ENCODE measurements at places on chromosomes 7 and 10. TPM values are rescaled to one million over a fixed set of nuclear protein-coding genes. Genes with fewer than 3 reads are reported as not detected.

- no peaks in the 10 kb centered on the region for H3K27me3 ChIP-seq
- H3K4me1 ChIP-seq: no peaks in the 10 kb centered on the region
- no peak overlapping the region for H3K27ac ChIP-seq
- H3K4me3 ChIP-seq: no peak overlapping the region
- no peaks in the 10 kb centered on the region for H3K36me3 ChIP-seq
- DNase-seq: no peak
Observed at GRCh38 chr7:1558841-1559625, 3.0 kb upstream of the TMEM184A start.

Gene KIF20B
- total RNA-seq: 1.2 TPM

Gene HOXA13
- 27.5 TPM for total RNA-seq

Gene TAS2R41
- total RNA-seq: not detected

GRCh38 chr7:99036546-99037111 lies 107.3 kb downstream of the SMURF1 start:
- DNase-seq: no peak
- no peak overlapping the region for H3K27ac ChIP-seq
- no peak overlapping the region for H3K4me3 ChIP-seq
- H3K36me3 ChIP-seq: no peaks in the 10 kb centered on the region

Gene HMX2
- total RNA-seq: not detected

- H3K4me3 ChIP-seq: peak overlapping the region; percentile 97
- H3K27me3 ChIP-seq: no peaks in the 10 kb centered on the region
- no peaks in the 10 kb centered on the region for H3K4me1 ChIP-seq
- H3K27ac ChIP-seq: peak overlapping the region; percentile 79
- DNase-seq: peak; percentile 32
Observed at GRCh38 chr10:58335306-58336005, 650 bp downstream of the UBE2D1 start.

Data from uterus (tissue), 4 donors.